Fibroblast of skin of right biceps (primary cell): ENCODE measurements at places on chromosomes 11 and 22.

- DNase-seq: peak; percentile 7
These were observed 465 bp downstream of the MAPK1 start for GRCh38 chr22:21866833-21867527.

DNA sequence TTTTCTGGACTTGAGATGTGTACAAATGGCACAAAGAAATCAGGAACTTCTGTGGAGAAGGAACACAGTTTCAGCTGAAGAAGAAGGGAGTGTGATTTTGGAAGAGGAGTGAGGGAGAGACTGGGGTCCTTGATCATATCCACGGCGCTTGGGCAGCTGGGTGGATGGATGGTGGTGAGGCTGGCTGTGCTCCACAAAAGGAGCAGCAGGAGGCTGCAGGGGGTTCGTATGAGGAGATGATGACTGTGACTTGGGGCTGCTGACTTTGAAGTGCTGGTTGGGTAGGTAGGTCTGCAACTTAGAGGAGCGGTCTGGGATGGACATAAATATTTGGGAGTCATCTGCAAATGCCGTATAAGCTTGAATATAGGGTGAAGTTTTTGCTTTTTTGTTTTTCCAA is 1.3 kb upstream of the DCHS1 start:
- DNase-seq: peak; percentile 21

GRCh38 chr22:47161631-47162030 is 399.2 kb downstream of the TBC1D22A start:
- DNase-seq: no peak

DNA sequence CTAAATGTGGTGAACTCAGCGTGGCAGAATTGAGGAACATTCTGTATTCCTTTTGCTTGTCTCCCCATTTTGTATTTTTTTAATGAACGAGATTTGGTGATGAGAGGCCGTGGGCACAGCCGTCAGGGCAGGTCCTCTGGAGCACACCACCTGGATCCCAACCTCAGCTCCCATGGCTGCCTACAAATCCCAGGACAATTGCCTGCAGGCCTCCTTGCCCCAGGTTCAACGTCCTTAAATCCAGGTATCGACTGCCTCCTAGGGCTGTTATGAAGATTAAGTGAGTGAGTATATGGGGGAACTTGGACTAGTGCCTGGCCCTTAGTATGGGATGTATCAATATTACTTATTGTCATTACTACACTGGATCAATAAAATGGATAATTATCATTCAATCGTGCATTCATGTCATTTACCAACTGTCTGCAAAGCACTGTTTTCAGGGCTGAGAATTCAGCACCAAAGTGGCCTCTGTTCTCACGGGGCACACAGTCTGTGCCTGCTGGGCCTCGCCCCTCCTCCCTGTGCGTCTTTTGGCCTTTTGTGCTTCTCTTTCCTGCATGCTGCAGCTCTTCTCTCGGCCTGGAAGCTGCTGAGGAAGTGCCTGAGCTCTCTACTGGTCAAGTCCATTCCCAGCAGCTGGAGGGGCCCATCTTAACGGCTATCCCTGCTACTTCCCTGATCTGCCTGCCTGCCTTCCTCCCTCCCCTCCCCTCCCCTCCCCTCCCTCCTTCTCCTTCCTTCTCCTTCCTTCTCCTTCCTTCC is 1343.7 kb downstream of the BRD1 start:
- DNase-seq: no peak

DNA sequence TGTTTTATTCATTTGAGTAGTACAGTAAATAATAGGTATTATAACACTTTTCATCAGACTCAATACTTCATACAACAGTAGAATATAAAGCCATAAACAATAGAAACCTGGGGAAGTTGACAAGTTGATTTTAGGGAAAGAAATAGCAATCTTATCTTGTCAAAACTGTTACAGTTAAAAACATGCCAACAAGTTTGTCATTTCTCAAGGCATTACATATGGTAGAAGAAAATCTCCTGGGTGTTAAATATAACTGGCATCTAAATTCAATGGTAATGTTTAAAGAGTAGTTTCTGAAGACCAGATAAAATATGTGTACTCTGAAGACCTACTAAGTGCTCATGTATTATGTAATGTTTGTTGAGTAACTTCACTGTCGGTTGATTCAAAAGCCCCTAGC is 75.1 kb downstream of the LRRC4C start:
- no peak for DNase-seq
